ENCODE measurements at places on chromosomes 7 and 10. TPM values are rescaled to one million over a fixed set of nuclear protein-coding genes. Genes with fewer than 3 reads are reported as not detected.

- H3K4me1 ChIP-seq = no peaks in the 10 kb centered on the region
- no peak overlapping the region for H3K27ac ChIP-seq
- no peaks in the 10 kb centered on the region for H3K27me3 ChIP-seq
- H3K36me3 ChIP-seq = no peaks in the 10 kb centered on the region
Observed at GRCh38 chr7:150406312-150406566, 27.1 kb downstream of the ZNF775 start.

DNA sequence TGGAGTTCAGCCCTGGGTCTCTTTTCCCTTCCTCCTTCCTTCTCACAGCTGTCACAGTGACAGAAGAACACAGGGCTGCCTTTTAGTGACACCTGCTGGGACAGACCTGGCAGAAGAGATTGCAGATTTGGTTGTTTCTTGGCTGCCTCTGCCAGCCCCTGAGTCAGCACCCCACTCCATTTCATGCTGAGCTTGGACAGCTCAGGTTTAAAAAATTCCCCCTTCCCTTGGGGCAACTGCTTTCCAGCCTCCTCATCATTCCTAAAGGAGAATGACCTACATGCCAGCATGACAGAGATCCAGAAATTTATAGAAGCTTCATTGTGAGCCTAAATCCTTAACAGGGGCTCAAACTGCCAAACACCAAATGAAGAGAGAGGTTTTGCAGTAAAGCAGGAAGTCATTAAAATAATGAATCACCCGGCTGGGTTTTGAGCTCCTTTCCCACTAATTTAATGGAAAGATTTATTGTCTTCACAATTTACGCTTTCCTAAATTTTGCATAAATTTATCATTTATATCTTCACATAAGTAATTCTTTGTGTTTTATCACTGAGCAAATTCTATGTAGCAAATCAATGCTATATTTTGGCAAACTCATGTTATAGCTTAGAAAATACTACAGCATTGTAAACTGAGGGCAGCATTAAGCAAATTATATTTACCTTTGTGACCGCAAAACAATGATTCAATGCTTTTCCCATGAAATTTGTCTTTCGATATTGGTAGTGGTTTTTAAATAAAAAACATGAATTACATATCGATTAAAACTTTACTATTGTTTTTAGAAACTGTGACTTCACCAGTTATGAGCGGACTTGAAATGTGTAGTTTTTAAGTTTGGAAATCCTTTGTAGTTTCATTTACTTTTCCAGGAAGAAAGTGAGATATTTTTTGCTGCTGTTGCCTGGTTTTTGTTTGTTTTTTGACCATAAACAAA is 399.5 kb upstream of the ANKRD30A start:
- no peak for DNase-seq
- H3K27me3 ChIP-seq = no peaks in the 10 kb centered on the region
- no peak overlapping the region for H3K27ac ChIP-seq
- H3K4me1 ChIP-seq = no peaks in the 10 kb centered on the region
- no peak overlapping the region for H3K4me3 ChIP-seq
- H3K36me3 ChIP-seq = no peaks in the 10 kb centered on the region

GRCh38 chr10:128451879-128452278 is 325.7 kb upstream of the MKI67 start:
- H3K27me3 ChIP-seq = no peaks in the 10 kb centered on the region
- no peaks in the 10 kb centered on the region for H3K36me3 ChIP-seq
- no peak for DNase-seq
- H3K4me3 ChIP-seq = no peak overlapping the region

DNA sequence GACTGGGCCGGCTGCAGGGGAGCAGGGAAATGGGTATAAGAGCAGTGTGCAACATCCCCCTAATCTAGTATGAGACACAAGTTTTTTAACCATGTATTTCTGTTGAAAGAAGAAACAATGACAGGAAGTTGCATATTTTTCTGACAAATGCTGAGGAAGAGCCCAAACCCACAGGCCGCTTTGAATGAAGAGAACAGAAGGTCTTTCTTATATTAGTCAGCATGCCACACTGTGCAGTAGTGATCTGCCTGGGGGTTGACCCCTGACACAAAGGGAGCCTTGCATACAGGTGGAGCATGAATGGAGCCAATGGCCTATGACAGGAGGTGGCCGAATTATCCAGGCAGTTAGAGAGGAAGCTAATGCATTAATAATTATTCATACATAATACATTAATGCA is 518.3 kb downstream of the PLXDC2 start:
- no peaks in the 10 kb centered on the region for H3K4me1 ChIP-seq
- H3K27ac ChIP-seq = no peak overlapping the region
- no peak overlapping the region for H3K4me3 ChIP-seq

DNA sequence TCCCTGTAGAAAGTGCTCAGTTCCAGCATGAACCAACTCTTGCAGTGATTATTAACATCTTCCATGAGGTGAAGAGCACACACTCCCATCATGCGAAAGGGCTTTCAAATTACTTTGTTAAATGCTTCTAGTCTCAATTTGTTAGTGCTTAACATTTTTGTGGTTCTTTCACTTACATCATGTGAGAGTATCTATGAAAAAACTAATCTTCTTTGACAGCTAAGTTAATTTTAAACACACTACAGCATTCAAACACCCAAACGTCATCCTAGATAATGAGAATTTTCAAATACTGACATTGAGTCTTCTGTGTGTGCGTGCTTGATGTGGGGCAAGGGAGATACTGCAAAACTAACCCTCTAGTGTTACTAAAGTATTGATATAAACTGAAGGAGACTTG is 84.8 kb downstream of the ETV1 start:
- no peak overlapping the region for H3K27ac ChIP-seq
- no peaks in the 10 kb centered on the region for H3K27me3 ChIP-seq
- no peak overlapping the region for H3K4me3 ChIP-seq

The MAT1A gene
- 0.13 TPM for total RNA-seq

The FAM25C gene
- total RNA-seq = not detected
